ENCODE measurements at places on chromosomes 13 and 19.

DNA sequence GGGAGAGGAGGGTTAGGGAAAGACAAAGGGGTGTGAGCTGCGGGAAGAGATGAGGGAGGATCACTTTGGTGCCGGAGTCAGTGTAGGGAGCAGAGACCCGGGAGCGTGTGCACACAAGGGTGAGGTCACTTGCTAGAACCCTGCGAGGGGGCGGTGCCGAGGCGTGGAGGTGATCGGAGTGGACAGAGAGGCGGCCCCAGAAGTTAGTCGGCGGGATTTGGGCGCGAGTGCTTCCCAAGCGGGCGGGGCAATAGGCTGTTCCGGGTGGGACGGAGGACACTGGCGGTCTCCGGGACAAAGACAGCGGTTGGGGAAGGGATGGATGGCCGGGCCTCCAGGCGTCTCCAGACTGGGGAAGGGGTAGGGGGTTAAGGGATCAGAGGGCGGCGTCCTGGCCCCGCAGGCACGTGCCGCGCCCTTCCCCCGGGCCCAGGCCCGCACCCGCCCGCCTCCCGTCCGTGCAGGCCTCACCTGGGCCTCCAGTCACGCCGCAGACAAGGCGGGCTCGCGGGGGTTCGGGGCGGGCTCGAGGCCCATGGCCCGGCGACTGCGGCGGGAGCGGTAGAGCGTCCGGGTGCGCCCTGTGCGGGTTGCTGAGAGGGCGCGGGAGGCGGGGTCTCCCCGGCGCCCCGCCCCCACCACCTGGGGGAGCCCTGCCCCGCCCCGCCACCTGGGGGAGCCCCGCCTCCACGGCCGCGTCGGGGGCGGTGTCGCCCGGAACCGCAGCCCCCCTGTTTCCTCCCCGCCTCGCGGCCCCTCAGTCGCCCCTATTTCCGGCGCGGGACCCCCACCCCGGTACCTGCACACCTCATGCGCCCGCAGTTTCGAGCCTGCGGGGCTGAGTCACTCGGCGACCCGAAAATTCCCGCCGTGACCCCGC, at the start of gene LPAR2:
TSS of gene LPAR2 (minus strand) at position 600 of the 880 bp plus-strand sequence. CDS start 945 bp downstream, outside the sequence.
- DNase-seq, result peak; percentile 64

GRCh38 chr13:113726961-113727411, 32.0 kb upstream of the TMEM255B start:
- no peak for DNase-seq

DNA sequence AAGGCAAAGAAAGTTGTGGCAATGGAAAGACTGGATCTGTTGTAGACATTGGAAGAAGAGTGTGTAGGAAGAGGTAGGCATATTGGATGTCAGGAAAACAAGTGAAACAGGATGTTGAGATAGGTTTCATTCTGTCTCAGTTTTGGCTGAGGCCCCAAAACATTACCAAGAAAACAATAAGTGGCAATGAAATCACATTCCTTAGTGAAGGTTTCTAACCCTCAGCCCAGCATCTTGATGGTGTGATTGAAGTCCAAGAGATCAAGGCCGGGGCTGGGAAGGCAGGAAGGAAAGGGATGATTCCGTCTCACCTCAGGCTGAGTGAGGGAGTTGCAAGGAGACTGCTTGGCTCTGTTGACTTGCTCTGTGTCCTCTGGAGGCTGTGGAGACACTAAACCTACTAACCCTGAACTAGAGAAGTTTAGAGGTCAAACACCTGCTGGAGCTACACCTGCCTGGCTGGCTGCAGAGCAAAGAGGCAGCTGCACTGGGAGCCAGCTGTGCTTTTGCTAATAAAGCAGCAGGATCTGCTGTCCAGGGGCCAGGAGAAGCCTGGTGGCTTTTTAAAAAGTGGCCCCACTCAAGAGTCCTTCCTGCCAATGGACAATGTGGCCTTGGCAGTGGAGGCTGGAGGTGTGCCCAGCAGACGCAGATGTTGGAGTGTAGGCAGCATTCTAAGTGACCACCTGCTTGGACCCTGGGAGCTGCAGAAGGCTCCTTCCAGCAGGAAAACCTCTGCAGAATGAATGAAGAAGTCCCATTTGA, 53.6 kb downstream of the DGKH start:
- no peak for DNase-seq

- DNase-seq, result no peak
Observed at GRCh38 chr13:23505007-23505406, 65.2 kb upstream of the TNFRSF19 start.

DNA sequence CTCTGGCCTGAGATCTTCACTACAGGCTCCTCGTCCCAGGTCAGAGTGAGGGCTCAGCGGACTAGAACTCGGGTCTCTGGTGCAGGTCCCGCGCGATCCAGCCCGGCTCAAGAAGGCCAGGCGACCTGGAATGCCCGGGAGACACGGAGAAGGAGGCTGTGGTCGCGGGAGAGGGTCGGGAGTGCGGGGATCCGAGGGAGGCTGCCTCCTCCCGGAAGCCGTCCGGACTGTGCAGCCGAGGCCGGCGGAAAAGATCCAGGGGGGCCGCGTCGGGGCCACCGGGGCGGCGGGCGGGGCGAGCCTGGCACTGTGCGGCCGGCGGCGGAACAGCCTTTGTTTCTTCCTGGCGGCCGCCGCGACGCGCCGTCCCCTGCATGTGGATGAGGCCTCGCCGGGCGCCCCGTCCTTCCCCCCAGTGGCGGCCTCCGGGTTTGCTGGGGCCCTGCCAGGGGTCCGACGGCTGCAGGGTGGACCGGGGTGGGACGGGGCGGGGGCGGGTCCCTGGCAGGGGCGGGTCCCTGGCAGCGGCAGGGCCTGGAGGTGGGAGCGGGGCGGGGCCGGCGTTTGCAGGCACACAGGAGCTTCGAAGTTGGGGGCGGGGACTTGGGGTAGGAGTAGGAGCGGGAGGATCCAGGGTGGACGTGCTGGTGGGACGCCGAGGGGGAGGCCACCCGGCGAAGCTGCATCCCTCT, 1.0 kb upstream of the SLC7A10 start:
- no peak for DNase-seq

Measured in stimulated activated CD4-positive, alpha-beta T cell treated with anti-CD3 and anti-CD28 coated beads, Interleukin-2, amount 100 ng/mL, for 48 hours (primary cell).